MCF 10A (cell line): ENCODE measurements at places on chromosomes 5 and 9.

DNA sequence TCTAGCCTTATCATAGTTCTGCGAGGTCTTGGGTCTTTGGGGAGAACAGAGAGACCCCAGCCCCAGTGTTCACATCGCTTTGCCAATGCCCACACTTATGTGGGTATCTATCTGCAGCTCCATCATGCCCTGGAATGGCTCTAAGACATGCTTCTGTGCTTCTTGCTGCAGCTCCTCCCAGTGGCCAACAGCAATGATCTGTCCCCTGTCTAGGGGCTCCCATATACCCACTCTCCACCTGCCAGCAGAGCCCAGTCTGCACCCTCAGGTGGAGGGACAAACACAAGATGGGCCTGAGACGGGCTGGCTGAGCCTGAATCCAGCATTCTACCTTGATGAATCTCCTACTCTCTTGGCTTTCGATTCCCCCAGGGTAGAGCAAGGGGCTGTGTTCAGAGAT is 14.6 kb upstream of the DAP start:
- DNase-seq: no peak
- H3K27ac ChIP-seq: no peak overlapping the region
- no peaks in the 10 kb centered on the region for H3K36me3 ChIP-seq
- no peaks in the 10 kb centered on the region for H3K4me1 ChIP-seq
- no peak overlapping the region for H3K4me3 ChIP-seq

DNA sequence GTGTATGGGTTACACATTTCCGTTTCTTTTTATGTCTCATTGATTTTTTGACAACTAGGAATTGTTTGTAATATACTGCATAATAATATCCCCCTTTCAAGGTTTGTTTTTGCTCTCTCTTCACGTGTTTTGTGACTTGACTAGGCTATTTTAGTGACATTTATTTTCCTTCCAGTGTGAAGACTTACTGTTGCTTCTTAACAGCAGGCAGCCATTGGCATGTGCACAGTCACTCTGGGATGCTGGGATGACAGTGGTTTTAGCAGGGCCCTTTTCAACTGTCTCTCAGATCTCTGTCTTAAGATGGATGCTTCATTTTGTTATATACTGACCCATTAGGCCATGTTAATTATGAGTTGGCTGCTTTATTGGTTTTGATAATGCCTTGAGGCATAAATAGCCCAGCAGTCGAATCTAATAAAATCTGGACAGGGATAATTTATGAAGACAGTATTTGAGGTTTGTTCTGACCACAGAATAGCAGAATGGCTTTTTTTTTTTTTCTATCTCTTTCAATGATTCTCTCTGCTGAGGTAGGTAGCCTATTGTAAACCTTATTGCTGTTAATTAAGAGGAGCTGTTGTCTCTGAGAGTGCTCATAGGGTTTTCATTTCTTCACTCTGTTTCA is 536.0 kb downstream of the GABRG2 start:
- no peak overlapping the region for H3K4me3 ChIP-seq
- DNase-seq: no peak
- H3K27me3 ChIP-seq: no peaks in the 10 kb centered on the region
- H3K27ac ChIP-seq: no peak overlapping the region

DNA sequence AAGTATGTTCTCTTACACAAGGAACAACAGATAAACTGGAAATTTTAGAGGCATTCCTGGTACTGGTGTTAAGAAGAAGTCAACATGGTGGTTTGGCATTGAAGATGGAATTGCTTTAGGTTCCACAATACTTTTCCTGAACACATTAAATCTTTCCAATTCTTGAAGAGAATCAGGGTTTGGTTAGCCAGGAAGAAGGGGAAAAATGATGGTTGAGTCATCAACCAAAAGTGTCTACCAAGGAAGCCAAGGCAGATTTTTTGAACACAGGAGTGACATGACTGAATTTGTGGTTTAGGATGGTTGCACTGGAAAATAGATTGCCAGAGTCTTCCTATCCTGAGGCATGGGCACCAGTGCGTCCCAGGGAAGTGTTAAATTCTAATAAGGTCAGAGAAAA is 433.4 kb downstream of the TMEM38B start:
- H3K4me1 ChIP-seq: no peaks in the 10 kb centered on the region
- no peaks in the 10 kb centered on the region for H3K27me3 ChIP-seq
- DNase-seq: no peak
- no peak overlapping the region for H3K4me3 ChIP-seq
- H3K36me3 ChIP-seq: no peaks in the 10 kb centered on the region

DNA sequence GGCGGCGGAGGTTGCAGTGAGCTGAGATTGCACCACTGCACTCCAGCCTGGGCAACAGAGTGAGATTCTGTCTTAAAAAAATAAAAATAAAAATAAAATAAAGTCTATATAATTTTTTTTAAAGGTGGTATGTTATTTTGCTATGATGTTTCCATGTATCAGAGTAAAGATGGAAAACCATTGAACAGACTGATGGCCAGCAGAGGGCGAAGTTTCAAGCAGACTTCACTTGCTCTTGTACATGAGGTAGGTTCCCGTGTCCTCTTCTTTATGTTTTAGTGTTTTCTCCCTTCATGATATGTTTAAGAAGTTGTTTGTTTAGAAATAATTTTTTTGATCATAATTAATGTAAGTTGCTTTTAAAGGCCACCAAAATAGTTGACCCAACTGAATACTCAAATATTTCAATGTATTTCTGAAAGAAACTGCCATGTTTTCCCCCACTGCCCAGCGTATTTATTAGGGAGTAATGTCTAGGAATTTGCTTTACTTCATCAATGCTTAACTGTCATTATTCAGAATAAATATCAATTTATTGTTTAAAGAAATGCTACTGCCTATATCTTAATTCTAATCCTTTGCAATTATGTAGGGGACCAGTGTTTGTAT is 146.4 kb downstream of the HACD4 start:
- no peak overlapping the region for H3K27ac ChIP-seq
- H3K27me3 ChIP-seq: no peaks in the 10 kb centered on the region
- H3K4me1 ChIP-seq: no peaks in the 10 kb centered on the region
- DNase-seq: peak; percentile 65
- peaks cover 2% of the 10 kb centered on the region for H3K36me3 ChIP-seq
- H3K4me3 ChIP-seq: no peak overlapping the region

DNA sequence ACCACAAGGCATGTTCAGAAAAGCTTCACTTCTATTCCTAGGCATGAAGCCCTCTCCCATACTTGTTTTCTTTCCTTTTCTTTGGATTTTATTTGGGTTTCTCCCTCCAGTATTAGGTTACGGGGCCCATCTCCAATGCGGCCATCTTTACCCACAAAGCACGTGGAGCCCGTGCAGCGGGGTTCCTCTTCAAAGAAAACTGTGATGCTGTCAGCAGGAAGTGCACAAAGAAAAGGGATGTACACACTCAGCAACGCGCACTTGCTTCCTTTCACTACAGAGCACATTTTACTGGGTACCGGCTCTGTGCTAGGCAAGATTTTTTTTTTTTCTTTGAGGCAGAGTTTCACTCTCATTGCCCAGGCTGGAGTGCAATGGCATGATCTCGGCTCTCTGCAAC is 106.6 kb downstream of the COL23A1 start:
- H3K4me3 ChIP-seq: no peak overlapping the region
- no peak for DNase-seq
- no peak overlapping the region for H3K27ac ChIP-seq

- H3K27me3 ChIP-seq: no peaks in the 10 kb centered on the region
- DNase-seq: no peak
- no peak overlapping the region for H3K4me3 ChIP-seq
- H3K36me3 ChIP-seq: no peaks in the 10 kb centered on the region
These were observed 184.9 kb upstream of the TAS2R1 start for GRCh38 chr5:9815051-9815450.

DNA sequence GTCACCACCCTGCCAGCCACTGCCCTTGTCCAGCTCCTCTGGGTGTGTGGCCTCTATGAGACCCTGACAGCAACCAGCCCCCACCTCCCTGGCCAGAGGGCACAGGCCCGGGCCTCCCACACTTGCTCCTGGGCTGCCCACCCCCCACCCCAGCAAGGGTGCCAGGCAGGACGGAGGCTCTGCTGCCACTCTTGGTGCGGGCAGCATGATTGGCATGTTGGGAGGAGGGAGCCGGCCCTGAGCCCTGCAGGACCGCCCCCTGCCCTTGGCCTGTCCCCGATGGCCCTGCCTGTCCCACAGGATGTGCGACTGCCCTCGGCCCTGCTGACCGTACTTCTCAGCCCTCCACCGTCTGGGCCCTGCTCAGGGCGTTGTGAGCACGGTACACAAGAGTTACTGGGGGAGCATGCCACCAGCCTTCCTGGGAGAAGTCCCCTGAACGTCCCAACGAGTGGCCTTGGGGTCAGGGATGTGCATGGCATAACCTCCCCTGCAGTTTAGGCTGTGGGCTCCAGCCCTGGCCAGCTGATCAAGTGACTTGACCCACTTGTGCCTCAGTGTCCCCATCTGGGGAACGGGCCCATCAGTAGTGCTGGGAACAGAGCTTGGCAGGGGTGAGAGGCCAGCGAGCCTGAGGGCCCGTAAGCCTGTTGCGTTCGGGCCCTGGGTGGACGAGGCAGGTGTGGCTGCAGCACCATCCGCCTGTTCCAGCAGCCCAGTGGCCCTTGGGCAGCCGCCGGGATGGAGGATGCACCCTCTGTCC is 16.0 kb downstream of the GPSM1 start:
- no peak for DNase-seq
- no peak overlapping the region for H3K4me3 ChIP-seq
- H3K36me3 ChIP-seq: peaks cover 6% of the 10 kb centered on the region
- H3K4me1 ChIP-seq: no peaks in the 10 kb centered on the region
- H3K27ac ChIP-seq: no peak overlapping the region

- peaks cover 22% of the 10 kb centered on the region for H3K36me3 ChIP-seq
- H3K4me1 ChIP-seq: no peaks in the 10 kb centered on the region
- H3K4me3 ChIP-seq: no peak overlapping the region
- DNase-seq: no peak
These were observed 16.7 kb downstream of the SLC36A1 start for GRCh38 chr5:151464101-151464500.

DNA sequence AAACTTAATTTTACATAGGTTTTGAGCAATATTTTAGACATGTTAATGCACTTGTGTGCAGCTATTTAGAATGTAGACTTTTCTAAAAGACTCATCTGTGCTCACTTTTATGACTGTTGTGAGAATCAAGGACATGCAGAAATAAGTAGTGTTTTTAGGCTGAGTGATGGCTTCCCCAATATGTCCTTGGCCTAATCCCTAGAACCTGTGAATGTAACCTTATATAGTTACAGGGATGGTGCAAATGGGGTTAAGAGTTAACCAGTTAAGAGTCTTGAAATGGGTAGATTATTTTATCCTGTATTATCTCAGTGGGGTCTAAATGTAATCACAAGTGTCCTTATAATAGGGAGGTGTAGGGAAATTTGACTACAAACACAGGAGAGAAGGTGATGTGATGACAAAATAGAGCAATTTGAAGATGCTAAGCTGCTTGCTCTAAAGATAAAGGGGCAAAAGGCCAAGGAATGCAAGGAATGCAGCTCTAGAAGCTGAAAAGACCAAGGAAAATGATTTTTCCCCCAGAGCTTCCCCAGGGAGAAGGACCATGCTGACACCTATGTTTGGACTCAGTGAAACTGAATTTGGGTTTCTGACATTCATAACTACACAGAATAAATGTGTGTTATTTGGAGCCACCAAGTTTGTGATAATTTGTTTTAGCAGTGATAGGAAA is 298.0 kb upstream of the PAPPA start:
- no peaks in the 10 kb centered on the region for H3K36me3 ChIP-seq
- H3K4me3 ChIP-seq: no peak overlapping the region
- H3K4me1 ChIP-seq: peaks cover 12% of the 10 kb centered on the region
- no peaks in the 10 kb centered on the region for H3K27me3 ChIP-seq
- no peak overlapping the region for H3K27ac ChIP-seq
- DNase-seq: no peak

- no peak for DNase-seq
- H3K4me1 ChIP-seq: no peaks in the 10 kb centered on the region
- H3K36me3 ChIP-seq: no peaks in the 10 kb centered on the region
- H3K27ac ChIP-seq: no peak overlapping the region
- peaks cover 12% of the 10 kb centered on the region for H3K27me3 ChIP-seq
These were observed 345.7 kb downstream of the DRD1 start for GRCh38 chr5:175098301-175098700.

DNA sequence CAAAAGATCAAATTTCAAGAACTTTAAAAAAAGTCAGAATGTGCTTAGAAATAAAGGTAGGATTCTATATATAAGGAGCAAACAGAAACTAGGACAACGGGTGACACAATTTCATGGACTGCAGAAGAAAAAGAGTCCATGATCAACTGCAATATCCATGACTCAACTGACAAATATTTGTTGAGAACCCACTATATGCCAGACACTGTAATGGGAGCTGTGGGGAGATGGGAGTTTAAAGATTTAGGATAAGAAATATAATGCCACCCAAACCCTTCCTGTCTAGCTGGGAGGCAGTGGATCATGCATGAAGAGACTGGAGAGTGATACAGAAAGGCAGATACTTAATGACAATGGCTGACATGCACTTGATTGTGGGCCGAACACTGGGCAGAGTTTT is 27.6 kb upstream of the CCDC112 start:
- H3K27me3 ChIP-seq: no peaks in the 10 kb centered on the region
- no peaks in the 10 kb centered on the region for H3K36me3 ChIP-seq
- peaks cover 9% of the 10 kb centered on the region for H3K4me1 ChIP-seq
- H3K27ac ChIP-seq: no peak overlapping the region
- no peak for DNase-seq
- H3K4me3 ChIP-seq: no peak overlapping the region
